Lower lobe of right lung (tissue), 2 donors: ENCODE measurements at places on chromosomes 6 and 20.

- H3K4me1 ChIP-seq, result no peaks in the 10 kb centered on the region
- peaks cover 24% of the 10 kb centered on the region for H3K27me3 ChIP-seq
- H3K4me3 ChIP-seq, result no peak overlapping the region
- DNase-seq, result peak; percentile 58
These were observed 30.4 kb downstream of the KCNQ2 start for GRCh38 chr20:63442100-63442493.

DNA sequence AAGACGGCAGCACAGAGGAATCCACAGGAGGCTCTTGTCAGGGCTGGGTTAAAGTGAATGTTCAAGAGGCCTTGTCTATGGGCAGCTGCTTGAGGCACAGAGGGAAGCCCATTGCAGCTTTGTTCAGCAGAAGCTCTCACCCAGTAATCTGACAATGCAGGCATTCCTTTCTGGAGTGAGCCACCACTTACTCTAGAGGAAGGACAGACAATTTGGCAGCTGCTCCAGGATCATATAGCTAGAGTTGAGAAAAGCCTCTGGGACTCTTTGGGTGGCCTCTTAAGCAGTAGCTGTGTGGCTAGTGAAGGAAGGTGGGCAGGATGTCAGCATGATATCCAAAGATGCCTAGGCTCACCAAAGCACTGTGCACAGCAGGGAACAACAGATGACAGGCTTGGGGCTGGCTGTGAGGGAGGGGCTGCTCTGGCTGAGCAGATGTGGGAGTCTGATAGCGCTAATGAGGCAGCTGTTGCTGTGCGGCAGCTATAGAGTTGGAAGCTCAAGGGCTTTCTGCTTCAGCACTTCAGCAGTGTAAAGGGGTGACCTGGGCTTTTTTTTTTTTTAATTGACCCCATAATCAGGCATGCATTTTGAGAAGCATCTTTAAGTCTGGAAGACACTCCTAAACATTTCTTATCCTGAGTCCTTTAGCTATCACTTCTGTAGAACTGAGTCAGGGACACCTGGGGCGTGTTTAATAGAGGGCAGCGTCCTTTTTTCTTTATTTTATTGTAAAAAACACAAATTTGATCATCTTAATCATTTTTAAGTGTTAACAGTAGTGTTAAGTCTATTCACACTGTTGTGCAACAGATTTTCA is 27.2 kb downstream of the CMTR1 start:
- peaks cover 91% of the 10 kb centered on the region for H3K36me3 ChIP-seq
- no peaks in the 10 kb centered on the region for H3K27me3 ChIP-seq
- H3K27ac ChIP-seq, result no peak overlapping the region
- no peak overlapping the region for H3K4me3 ChIP-seq
- H3K4me1 ChIP-seq, result no peaks in the 10 kb centered on the region

- H3K4me3 ChIP-seq, result no peak overlapping the region
- no peak for DNase-seq
These were observed 207.9 kb downstream of the GMPR start for GRCh38 chr6:16446273-16446672.

- peaks cover 14% of the 10 kb centered on the region for H3K27me3 ChIP-seq
- H3K4me1 ChIP-seq, result no peaks in the 10 kb centered on the region
- H3K27ac ChIP-seq, result no peak overlapping the region
- DNase-seq, result no peak
- H3K36me3 ChIP-seq, result no peaks in the 10 kb centered on the region
- H3K4me3 ChIP-seq, result no peak overlapping the region
These were observed 10.9 kb upstream of the MRGBP start for GRCh38 chr20:62785393-62785792.

DNA sequence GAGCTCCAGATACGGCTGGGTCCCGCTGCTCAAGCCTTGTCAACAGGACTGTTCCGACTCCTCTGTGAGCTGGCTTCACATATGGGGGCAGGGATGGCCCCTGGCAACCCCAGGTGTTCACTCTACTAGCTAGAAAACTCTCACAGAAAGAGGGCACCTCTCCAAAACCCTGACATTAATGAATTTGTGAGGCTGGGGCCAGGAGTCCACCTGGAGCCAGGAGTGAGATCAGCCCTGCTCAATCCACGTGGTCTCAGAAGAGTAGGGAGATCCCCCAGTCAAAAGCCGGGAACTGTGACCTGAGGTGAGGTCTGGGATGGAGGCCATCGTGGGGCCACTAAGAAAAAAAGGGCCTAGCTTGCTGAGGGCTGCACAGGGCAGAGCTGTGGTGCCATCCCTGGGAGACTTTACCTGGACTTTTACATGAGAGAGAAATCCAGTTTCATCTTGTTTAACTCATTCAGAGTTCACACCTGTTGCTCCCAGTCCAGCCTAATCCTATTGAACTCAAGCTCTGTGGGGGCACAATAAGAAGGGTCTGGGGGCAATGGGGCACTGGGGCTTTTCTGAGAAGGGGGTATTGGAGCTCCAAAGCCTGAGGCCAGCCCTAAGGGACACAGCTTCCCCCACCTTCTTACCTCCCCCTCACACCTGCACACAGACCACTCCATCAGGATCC is 144.3 kb upstream of the MLN start:
- H3K27me3 ChIP-seq, result peaks cover 9% of the 10 kb centered on the region
- H3K36me3 ChIP-seq, result no peaks in the 10 kb centered on the region
- no peak overlapping the region for H3K27ac ChIP-seq

- H3K36me3 ChIP-seq, result no peaks in the 10 kb centered on the region
- no peak for DNase-seq
- H3K4me3 ChIP-seq, result no peak overlapping the region
- H3K27ac ChIP-seq, result no peak overlapping the region
- H3K4me1 ChIP-seq, result no peaks in the 10 kb centered on the region
These were observed 81.7 kb downstream of the ANKRD60 start for GRCh38 chr20:58146746-58147140.

- H3K36me3 ChIP-seq, result no peaks in the 10 kb centered on the region
- H3K4me1 ChIP-seq, result no peaks in the 10 kb centered on the region
- DNase-seq, result peak; percentile 48
These were observed 69.5 kb upstream of the FABP7 start for GRCh38 chr6:122709922-122710512.

GRCh38 chr6:99346595-99346994 is 2.9 kb downstream of the FAXC start:
- DNase-seq, result no peak
- no peaks in the 10 kb centered on the region for H3K36me3 ChIP-seq
- peaks cover 35% of the 10 kb centered on the region for H3K27me3 ChIP-seq

DNA sequence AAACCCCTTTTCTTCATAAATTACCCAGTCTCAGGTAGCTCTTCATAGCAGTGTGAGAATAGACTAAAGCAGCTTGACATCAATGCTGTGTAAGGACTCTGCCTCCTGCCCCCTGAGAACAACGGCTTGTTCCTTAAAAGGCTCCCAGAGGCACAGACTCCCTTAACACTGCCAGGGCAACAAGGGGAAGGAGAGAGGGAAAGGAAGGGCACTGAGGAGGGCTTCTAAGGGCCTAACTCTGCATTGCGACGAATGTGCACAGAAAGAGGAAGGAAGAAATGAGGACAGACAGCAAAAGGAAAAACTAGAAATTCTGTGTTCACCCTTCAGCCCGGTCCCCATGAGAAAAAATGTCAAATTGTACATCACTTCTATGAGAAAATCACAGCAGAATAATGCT is 74.0 kb downstream of the AGPAT4 start:
- no peaks in the 10 kb centered on the region for H3K4me1 ChIP-seq
- no peak for DNase-seq
- H3K36me3 ChIP-seq, result no peaks in the 10 kb centered on the region
- H3K27ac ChIP-seq, result no peak overlapping the region
- no peaks in the 10 kb centered on the region for H3K27me3 ChIP-seq

- peaks cover 85% of the 10 kb centered on the region for H3K4me1 ChIP-seq
- peak overlapping the region; percentile 97 for H3K27ac ChIP-seq
- no peaks in the 10 kb centered on the region for H3K36me3 ChIP-seq
- no peak overlapping the region for H3K4me3 ChIP-seq
These were observed 39.7 kb downstream of the ZMYND8 start for GRCh38 chr20:47316776-47317126.

DNA sequence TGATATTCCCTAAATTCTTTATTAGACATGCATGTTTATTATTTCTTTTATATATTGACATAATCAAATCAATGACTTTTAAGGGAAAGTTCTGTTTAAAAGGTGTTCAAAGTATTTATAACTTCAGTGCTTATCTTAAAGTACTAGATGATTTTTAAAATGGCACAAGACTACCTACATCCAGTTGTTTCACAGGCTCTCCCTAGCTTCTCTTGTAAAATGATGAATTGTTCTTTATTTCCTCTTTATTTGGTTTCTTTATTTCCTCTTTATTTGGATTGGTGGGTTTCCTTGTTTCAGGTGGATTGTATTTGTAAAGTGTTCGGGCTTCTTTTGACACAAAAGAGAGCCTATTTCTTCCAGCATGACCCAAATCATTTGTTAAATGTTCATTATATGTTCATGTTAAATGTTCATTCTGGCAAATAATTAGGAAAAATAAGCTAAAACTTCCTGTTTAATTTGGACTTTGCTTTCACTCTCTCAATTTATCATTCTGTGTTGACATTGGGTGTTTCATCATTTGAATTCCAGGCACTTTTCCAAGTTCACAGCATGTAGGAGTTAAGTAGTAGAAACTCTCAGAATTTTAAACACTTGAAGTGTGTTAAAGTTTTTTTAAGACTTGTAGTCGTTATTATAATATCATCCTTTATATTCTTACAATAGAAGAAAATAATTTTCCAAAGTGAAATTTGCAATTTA is 24.6 kb downstream of the MLIP start:
- no peaks in the 10 kb centered on the region for H3K4me1 ChIP-seq
- H3K4me3 ChIP-seq, result no peak overlapping the region
- no peaks in the 10 kb centered on the region for H3K27me3 ChIP-seq
- no peaks in the 10 kb centered on the region for H3K36me3 ChIP-seq
- DNase-seq, result no peak

- H3K4me3 ChIP-seq, result peak overlapping the region; percentile 44
- H3K36me3 ChIP-seq, result no peaks in the 10 kb centered on the region
- no peak for DNase-seq
- H3K4me1 ChIP-seq, result peaks cover 7% of the 10 kb centered on the region
- peak overlapping the region; percentile 75 for H3K27ac ChIP-seq
- no peaks in the 10 kb centered on the region for H3K27me3 ChIP-seq
These were observed 116.5 kb upstream of the ESR1 start for GRCh38 chr6:151690768-151691562.

GRCh38 chr20:23150304-23151007 is 64.3 kb upstream of the CD93 start:
- DNase-seq, result no peak
- H3K36me3 ChIP-seq, result no peaks in the 10 kb centered on the region
- H3K27ac ChIP-seq, result no peak overlapping the region
- peaks cover 60% of the 10 kb centered on the region for H3K4me1 ChIP-seq

DNA sequence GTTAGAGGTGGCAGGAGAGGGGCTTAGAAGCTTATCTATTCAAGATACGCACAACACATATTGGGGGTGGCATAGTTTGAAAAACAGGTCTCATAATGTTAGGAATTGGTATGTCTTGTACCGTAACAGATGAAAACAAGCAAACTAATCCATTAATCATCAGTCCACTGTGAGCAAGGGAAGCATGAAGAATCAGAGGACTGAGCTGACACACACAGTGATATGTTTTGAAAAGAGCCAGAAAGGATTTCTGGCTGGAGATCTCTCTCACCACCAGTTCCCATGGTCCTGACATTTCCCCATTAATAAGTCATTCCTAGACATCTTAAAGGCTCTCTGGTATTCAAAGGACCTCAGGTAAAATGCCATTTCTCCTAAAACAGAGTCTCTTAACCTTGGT is 158.8 kb upstream of the PHACTR1 start:
- no peaks in the 10 kb centered on the region for H3K27me3 ChIP-seq
- H3K4me3 ChIP-seq, result no peak overlapping the region
- DNase-seq, result no peak
- H3K36me3 ChIP-seq, result no peaks in the 10 kb centered on the region
- no peaks in the 10 kb centered on the region for H3K4me1 ChIP-seq

DNA sequence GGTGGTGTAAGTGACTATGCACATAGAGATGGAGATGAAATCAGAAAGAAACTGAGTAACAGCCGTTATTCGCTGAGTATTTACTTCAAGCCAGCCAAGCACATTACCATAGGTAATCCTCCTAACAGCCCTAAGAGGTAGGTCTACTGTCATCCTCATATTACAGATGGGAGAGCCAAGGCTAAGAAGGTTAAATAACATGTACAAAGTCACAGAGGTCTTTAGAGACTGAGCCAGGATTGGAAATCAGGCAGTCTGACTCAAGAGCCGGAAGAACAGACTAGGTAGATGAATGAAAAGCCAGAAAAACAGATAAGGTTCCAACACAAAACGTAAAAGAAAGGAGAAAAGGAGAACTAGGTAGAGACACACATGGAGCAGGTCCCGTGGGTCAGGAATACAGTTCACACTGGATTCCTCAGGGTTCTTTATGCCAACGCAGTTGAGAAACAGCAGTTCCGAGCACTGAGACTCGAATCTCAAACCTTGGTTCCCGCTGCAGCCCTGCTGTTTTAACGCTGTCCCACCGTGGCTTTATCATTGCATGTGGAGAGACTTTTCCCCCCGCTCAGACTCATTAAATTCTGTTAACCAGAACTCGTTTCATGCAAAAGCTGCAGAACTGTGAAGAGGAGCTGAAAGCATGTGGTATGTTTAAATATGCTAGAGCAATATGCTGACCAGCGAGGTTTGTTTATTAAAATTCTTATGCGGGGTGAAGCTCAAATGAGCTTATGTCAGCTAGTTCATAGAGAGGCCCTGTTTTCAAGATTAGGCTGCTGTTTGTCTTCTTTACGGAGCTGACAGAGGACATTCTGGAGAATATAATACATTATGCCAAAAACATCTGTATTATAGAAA is 537.9 kb downstream of the CD83 start:
- H3K4me1 ChIP-seq, result no peaks in the 10 kb centered on the region
- no peaks in the 10 kb centered on the region for H3K27me3 ChIP-seq
- DNase-seq, result no peak
- no peak overlapping the region for H3K27ac ChIP-seq
- no peaks in the 10 kb centered on the region for H3K36me3 ChIP-seq

GRCh38 chr6:115908906-115909559 is 151.7 kb downstream of the FRK start:
- no peak overlapping the region for H3K27ac ChIP-seq
- H3K27me3 ChIP-seq, result no peaks in the 10 kb centered on the region
- H3K4me3 ChIP-seq, result no peak overlapping the region
- H3K36me3 ChIP-seq, result no peaks in the 10 kb centered on the region
- no peaks in the 10 kb centered on the region for H3K4me1 ChIP-seq

DNA sequence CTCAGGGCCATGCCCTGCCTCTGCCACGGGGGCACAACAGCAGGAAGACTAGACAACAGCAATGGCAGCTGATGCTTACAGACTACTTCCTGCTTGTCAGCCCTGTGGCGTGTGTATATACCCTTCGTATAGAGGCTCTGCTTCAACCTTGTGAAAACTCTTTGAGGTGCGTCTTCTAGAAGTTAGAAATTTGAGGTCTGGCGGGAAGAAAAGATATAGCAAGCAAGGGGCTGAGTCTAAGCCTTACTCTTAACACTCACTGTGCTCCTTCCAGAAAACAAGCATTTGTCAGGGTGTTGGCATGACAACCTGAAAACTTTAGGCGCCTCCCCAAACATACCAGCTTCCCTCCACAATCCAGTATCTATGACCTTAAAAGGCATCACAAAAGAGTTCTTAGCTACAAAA is 33.3 kb downstream of the JPH2 start:
- no peak for DNase-seq
- H3K4me1 ChIP-seq, result no peaks in the 10 kb centered on the region
- no peaks in the 10 kb centered on the region for H3K36me3 ChIP-seq
- H3K4me3 ChIP-seq, result no peak overlapping the region
